ENCODE measurements at places on chromosomes 4 and X. TPM values are rescaled to one million over a fixed set of nuclear protein-coding genes. Genes with fewer than 3 reads are reported as not detected.
A peak's percentile ranks its signal among the peaks of the same experiment; 100 is the strongest.

APLN gene
- polyA plus RNA-seq, result 7.8 TPM

DNA sequence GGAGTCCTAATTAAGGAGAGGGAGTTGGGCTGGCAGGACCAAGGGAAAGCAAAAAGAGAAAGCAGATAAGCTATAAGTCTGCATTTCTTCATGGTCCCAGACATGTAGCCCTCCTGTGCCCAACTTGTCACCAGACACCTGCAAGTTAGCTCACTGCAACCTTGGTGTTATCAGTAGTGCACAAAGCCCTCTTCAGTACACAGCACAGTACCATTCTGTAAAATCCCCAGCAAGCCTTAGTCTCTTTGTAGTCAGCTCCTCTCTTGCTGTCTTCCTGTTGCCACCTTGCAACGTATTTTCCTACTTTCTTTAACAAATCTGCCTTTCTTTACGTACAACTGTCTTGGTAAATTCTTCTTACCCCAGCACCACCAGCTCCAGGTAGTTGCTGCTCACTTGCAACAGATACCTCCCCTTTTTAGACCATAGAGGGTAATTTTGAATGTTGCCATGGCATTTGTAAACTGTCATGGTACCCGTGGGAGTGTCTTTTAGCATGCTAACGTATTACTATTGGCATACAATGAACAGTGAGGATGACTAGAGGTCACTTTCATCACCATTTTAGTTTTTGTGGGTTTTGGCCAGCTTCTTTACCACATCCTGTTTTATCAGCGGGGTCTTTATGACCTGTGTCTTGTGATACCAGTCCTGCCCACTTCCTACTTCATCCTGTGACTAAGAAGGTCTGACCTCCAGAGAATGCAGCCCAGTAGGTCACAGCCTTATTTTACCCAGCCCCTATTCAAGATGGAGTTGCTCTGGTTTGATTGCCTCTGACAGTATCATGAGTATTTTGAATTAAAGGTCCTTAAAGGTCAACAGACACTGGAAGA, 28.3 kb upstream of the AP1S2 start:
- DNase-seq, result no peak

- DNase-seq, result no peak
Observed at GRCh38 chr4:110589297-110589696, 33.6 kb downstream of the PITX2 start.

DNA sequence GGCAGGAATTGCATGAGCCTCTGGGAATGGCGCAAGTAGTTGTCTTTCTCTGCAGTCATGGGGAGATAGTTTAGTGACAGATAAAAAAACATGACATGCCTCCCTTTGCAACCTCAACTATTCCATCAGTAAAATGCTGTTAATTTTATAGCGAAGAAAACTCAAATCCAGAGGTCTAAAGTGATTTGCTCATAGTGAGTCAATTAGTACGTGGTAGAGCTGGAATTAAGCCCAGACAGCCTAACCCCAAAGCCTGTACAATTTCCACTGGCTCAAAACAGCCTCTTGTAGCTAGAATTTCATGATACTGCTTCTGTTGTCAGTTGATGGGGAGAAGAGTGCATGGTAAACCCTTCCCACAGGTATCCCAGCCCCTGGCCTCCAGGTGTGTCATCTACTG, 81.3 kb upstream of the TRPC5 start:
- no peak for DNase-seq

- DNase-seq, result no peak
Observed at GRCh38 chr4:72768364-72768763, 199.3 kb upstream of the ADAMTS3 start.

STARD8 gene
- 18.4 TPM for polyA plus RNA-seq

DNA sequence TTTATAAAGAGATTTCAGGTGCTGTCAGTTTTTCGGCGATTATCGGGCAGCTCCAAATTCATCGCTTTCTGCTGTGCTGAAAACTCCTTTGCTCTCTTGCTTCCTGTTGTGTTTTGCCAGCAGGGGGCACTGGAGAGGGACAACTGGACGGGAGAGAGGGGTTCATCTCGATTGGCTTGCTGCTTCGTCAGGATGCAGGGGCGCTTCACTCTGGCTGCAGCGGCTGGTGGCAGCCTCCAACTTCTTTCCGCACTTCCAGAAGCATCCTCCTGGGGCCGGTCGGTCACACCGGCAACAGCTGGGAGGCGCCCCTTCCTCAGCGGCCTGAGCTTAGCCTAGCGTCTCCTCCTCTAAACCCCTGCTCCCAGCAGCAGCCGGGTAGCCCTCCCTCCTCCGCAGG, 29.5 kb downstream of the MSL3 start:
- DNase-seq, result peak; percentile 12

GRCh38 chr4:10276152-10276551, 159.6 kb upstream of the WDR1 start:
- DNase-seq, result no peak

GRCh38 chrX:142999199-142999701, 26.5 kb upstream of the SPANXN4 start:
- no peak for DNase-seq

AFF2 gene
- 4.8 TPM for polyA plus RNA-seq

GRCh38 chr4:12270546-12270945, 841.9 kb upstream of the HS3ST1 start:
- DNase-seq, result no peak

- no peak for DNase-seq
Observed at GRCh38 chr4:87555773-87556619, 26.8 kb upstream of the SPARCL1 start.

ATOH1 gene
- not detected for polyA plus RNA-seq

DNA sequence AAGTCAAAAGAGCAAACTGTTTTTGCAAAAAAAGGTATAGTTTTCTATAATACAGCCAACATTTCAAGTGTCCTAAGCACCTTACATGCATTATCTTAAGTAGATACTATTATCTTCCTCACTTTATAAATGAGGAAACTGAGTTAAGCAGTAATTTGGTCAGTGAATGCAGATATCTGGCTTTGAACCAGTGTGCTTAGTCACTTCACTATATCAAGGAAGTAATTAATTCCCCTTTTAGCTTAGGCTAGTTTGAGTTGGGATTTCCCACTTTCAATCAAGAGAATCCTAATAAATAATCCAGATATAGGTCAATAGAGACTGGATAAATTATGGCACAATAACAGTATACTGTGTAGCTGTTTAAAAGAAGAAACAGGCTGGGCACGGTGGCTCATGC, 14.8 kb downstream of the SPINK2 start:
- no peak for DNase-seq

- DNase-seq, result no peak
Observed at GRCh38 chr4:153731239-153731638, 28.6 kb downstream of the RNF175 start.

GRCh38 chr4:48761286-48761685, 18.8 kb downstream of the FRYL start:
- no peak for DNase-seq

ERCC6L gene
- polyA plus RNA-seq, result 4.7 TPM

- DNase-seq, result no peak
Observed at GRCh38 chrX:19646282-19646681, 131.0 kb upstream of the MAP3K15 start.

DNA sequence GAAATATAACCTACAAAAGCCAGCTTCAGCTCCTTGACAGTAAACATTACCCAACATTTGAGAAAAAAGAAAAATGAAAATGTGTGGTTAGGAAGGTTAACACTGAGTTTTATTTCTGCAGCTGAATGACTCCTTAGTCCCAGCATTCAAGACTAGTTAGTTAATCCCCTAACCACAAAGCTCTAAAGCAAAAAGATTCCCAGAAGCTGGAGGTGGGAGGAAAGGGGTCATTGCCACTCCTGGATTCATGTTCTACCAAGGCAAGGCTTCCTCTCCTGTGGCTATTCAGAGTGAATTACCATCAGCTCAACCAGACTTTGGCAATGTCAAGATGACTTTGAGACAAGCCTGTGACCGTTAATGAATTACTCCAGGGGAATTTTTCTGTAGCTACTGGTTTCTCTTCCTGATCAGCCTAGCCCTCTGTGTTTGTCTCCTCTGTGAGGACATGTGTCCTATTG, 63.6 kb downstream of the HADH start:
- DNase-seq, result no peak

- no peak for DNase-seq
Observed at GRCh38 chr4:2744576-2745270, 11.4 kb downstream of the TNIP2 start.

PPEF2 gene
- not detected for polyA plus RNA-seq

ZBTB49 gene
- 10.0 TPM for polyA plus RNA-seq

NPY2R gene
- 0.89 TPM for polyA plus RNA-seq

- DNase-seq, result no peak
Observed at GRCh38 chr4:11130195-11130970, 298.3 kb downstream of the HS3ST1 start.

GRCh38 chrX:50920132-50920531, 9.6 kb downstream of the BMP15 start:
- no peak for DNase-seq

FGF13 gene
- polyA plus RNA-seq, result 27.1 TPM

GRCh38 chrX:37686369-37686995, 891 bp downstream of the XK start:
- DNase-seq, result no peak

PPP2R2C gene
- polyA plus RNA-seq, result 0.22 TPM

- DNase-seq, result no peak
Observed at GRCh38 chr4:135197641-135198040, 996.1 kb upstream of the PABPC4L start.

- no peak for DNase-seq
Observed at GRCh38 chr4:94591289-94591688, 139.5 kb downstream of the PDLIM5 start.

DNA sequence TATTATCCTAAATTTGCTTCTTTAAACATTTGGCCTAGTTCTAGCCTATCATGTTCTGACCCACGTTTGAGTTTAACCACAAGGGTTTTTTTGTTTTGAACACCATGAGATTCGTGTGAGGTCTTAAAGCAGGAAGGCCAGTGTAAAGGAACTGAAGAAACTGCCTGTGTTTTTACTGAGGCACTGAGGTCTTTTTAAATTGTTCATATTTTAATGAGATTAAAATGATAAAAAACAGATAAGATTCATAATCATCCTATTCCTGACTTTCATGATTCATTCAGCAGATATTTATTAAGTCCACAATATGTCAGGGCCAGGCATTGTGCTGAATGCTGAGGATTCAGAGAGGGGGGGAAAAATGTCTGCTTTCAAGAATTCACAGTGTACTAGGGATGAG, 3.2 kb downstream of the RPS6KA3 start:
- DNase-seq, result no peak

DNA sequence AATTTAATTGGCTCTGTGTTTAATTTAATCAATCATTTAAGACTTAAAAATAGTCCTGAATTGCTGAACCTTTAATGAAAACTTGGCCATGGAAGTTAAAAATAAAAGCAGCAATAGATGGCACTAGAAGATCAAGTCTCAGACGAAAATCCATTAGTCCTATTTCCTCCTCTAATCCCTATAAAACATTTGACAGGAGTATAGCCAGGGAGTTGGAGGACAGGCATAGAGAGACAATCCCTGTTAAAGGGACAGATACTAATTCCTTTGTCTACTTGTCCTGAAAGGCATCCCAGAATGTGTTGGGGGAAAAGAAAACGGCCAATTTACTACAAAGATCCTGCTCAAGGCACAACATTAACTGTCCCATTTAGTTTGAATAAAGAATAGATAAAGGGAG, 276.3 kb upstream of the TACR3 start:
- DNase-seq, result no peak

GRCh38 chrX:50721764-50722521, 92.1 kb downstream of the SHROOM4 start:
- no peak for DNase-seq

PCDH7 gene
- 21.4 TPM for polyA plus RNA-seq

GRCh38 chr4:102553982-102554381, 52.8 kb downstream of the NFKB1 start:
- DNase-seq, result no peak

DNA sequence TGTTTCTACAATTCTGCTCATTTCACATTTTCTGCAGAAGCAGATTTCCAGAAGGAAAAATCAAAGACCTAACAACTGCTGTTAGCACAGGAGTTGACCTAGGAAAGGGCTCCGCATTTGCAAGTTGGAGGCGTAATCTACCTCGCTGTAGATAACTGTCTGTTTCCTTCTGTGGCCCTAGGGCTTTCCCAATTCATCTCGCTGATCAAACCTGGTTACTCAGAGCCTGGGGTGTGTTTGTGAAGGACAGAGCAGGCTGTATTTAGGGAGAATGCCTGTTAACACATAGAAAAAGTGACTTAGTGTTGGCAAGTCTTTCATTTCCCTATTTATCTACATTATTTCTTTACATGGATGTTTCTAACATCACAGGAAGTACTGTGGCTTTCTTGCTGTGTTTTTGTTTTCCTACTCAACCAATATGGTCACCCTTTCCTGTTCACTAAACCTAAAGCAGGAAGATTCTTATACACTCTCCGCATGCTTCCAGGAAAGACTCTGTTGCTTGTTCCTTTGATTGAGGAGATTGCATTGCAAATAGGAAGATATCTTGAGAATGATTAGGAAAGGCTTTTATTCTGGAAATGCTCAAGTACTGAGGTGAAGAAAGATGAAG, 40.5 kb downstream of the AGA start:
- no peak for DNase-seq

HS3ST1 gene
- polyA plus RNA-seq, result 0.76 TPM

DNA sequence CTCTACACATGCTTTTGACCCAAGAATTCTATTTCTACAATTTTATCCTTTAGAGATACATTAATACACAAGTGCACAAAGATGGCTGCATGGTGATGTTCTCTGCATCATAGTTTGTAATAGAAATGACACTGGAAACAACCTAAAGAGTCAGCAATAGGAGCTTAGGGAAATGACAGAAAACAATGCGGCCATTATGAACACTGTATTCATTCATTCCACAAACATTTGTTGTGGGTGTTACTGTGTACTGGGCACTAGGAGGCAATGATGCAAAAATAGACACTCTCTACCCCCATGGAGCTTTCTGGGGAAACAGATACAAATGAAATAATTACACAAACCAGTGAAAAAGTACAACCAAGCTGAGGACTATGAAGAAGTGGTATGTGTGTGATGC, 32.0 kb downstream of the IDS start:
- DNase-seq, result no peak

DNA sequence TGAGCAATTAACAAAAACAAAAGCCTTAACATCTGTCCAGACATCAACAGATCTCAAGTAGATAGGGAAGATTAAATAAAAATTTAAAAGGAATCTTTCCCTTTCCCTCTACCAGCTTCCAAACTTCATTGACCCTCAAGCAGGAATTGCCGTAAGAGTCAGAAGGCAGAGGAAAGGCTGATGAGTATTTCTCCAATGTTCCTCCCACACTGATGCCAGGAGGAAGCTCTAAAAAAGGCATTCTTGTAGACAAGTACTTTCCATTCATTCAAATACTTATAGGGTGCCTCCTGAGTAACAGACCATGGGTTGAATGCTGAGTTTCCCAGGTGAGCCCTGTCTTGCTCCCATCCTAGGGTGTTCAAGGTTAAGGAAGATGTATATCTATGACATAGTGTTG, 151.6 kb upstream of the GPC4 start:
- DNase-seq, result no peak

DNA sequence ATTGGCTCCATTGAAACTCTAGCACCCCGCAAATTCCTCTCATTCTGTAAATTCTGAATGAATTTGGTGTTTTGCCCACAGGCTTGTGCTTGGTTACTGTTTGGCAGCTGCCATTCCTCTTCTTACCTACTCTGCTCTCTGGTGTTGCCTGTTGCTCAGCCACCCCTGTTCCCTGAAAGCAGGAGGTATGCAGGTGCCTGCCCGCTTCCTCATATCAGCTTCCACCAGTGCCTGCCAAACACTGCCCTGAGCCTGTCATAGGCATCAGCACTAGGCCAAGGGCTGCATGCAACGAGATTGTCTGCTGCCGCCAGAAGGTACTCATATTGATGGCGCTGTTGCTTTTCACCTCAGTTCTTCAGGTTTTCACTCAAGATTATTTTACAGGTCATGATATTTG, 978.1 kb downstream of the C4orf33 start:
- no peak for DNase-seq

Data from right renal cortex interstitium (tissue), 3 donors.